Stimulated activated CD4-positive, alpha-beta T cell treated with anti-CD3 and anti-CD28 coated beads, Interleukin-12 subunit alpha, Interleukin-12 subunit beta, amount 100 ng/mL, for 4 hours (primary cell): ENCODE measurements at places on chromosomes 2 and 18.
A peak's percentile ranks its signal among the peaks of the same experiment; 100 is the strongest.

GRCh38 chr2:8620611-8621382, 61.1 kb upstream of the ID2 start:
- no peak for DNase-seq

- DNase-seq, result no peak
Observed at GRCh38 chr18:69400976-69401225, 213 bp downstream of the DOK6 start.

GRCh38 chr18:48184118-48184517, 225.1 kb downstream of the ZBTB7C start:
- DNase-seq, result no peak

GRCh38 chr2:196284866-196285557, 113.6 kb upstream of the STK17B start:
- DNase-seq, result no peak

DNA sequence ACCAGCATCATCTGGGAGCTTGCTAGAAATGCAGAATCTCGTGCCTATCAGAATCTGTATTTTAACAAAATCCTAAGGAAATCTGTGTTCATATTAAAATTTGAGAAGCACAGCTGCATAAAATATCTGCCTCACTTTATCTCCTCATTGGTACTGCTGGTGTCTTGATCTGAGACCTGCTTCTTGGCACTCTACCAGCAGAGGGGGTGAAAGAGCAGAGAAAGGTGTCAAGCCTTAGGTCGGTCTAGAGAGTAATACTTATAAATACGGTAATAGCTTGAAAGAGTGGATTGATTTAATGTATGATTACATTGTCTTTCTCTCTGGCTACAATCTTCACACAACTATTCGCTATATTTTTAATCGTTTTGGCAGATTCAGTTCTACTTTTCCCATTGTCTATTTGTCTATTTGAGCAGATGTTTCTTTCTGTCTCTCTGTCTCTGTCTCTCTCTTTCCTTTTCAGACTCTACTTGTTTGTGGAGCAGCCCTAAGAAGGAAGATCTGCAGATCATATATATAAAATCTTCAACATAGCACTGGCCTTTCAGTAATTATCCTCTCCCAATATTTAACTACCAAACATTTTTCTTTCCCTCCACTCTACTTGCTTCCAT, 1.7 kb upstream of the GCG start:
- peak; percentile 42 for DNase-seq

DNA sequence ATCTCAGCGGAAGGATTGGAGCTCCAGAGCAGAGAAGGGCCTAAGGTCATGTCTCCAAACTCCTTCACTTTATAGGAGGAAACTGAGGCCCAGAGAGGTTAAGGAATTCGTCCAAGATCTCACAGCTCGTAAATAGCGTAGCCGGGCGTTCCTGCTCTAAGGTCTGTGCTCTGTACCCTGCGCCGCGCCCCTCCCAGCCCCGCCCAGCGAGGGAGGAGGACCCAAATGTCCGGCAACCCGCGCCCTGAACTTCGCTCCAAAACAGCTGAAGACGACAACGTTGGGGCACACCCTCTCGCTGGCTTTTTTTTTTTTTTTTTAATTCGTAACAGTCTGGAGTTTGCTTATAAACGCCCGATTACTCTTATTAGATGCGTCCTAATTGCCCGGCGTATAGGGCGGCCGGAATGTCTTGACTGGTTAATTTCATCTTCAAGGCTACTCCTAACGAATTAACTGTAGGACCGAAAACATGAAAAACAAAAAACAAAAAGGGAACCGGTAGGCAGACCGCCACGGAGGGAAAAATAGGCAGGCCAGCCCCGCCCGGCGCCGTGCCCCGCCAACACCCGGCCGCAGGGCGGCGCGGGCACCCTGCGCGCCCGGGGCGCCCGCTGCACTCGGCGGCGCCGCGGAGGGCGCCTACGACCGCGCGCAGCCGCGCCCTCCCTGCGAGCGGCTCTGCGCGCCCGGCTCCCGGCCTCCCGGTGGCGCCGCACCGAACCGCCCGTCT, 928 bp upstream of the FOSL2 start:
- peak; percentile 58 for DNase-seq

DNA sequence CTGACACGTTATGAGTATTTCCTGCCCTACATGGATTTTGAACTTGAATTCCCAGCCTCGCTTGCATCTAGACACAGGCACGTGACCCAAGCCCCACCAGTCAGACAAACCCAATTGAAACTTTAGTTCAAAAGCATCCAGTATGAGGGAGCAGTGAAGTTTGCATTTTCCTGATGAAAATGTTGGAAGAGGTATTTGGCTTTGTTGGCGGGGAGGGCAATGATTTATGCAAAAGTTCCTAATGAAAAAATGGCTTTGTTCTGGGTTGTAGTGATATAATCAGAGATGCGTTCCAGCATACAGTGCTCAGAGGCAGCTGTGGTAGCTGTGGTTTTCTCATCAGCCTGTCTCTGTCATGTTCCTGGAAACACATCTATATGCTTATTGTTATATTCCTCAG, 36.8 kb upstream of the CPS1 start:
- DNase-seq, result no peak

- DNase-seq, result no peak
Observed at GRCh38 chr18:79064228-79064627, 5.0 kb upstream of the ATP9B start.

DNA sequence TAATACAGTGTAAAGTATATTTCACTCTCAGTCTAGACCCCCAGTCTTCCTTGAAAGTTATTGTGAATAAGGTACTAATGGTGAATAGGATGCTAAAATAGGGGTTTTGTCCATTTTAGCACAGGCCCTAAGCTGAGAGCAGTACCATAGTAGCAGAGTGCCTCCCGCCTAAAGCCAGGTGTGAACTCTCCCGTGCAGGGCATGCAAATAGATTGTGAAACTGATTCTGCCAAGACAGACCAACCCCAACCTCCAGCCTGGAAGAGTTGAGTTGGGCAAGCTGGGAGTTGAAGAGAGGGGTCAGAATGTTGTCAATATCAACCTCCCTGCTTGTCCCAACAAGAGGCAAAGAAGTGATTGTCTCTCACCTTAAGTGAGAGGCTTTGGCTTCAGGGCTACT, 97.4 kb upstream of the CYRIA start:
- no peak for DNase-seq

DNA sequence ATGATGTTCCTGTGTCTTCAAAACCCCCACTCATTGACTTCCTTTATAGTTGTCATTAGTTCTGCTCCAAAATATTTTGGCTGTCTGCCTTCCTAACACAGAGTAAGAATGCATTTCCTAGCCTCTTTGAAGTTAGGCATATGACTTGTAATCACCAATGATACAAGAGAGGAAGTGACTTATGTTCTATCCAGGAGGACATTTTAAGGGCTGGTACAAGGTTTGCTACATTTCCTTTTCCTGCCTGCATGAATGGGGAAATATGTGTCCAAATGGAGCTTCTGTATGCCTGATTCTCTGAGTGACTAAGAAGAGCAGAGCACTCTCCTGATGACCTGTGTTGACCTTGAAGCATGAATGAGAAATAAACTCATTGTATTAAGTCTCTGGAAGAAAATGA, 115.1 kb downstream of the PLCL1 start:
- DNase-seq, result no peak

DNA sequence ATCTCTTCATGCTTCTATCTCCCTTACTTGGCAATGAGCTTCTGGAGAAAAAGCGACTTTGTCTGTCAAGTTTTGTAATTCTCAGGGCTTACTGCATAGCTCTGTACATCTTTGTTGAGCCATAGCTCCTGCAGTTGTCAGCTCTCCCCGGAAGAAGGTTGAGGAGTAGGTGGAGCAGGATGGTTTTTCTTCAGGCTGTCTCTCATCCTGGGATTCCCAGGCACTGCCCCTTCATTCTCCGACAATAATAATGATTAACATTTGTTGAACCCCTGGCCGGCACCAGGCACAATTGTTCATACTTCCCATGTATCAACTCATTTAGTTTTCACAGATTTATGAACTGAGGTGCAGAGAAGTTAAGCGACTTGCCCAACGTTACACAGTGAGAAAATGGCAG, 23.5 kb upstream of the RHOB start:
- DNase-seq, result no peak

DNA sequence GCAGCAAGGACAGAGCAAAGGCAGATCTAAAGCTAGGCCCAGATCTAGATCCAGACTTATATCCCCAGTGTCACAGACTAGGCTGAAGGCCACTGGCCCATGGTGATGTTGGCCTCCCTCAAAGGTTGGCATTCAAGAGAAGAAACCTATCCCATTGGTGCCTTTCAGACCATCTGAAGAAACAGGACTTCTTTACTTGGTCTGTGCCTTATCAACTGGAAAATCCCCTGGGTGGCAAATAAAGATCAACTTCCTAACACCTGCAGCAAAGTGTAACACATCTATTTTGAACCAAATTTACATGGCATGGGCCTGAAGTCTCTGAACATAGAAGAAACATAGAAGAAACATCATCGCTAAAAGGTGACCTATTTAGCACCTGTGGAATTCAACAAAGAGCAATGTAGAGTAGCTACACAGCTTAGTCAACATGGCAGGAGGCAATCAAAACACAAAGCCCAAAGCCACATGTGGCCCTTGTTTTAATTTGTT, 35.8 kb downstream of the METTL4 start:
- no peak for DNase-seq

GRCh38 chr2:237721458-237721857, 77.1 kb upstream of the RBM44 start:
- no peak for DNase-seq

DNA sequence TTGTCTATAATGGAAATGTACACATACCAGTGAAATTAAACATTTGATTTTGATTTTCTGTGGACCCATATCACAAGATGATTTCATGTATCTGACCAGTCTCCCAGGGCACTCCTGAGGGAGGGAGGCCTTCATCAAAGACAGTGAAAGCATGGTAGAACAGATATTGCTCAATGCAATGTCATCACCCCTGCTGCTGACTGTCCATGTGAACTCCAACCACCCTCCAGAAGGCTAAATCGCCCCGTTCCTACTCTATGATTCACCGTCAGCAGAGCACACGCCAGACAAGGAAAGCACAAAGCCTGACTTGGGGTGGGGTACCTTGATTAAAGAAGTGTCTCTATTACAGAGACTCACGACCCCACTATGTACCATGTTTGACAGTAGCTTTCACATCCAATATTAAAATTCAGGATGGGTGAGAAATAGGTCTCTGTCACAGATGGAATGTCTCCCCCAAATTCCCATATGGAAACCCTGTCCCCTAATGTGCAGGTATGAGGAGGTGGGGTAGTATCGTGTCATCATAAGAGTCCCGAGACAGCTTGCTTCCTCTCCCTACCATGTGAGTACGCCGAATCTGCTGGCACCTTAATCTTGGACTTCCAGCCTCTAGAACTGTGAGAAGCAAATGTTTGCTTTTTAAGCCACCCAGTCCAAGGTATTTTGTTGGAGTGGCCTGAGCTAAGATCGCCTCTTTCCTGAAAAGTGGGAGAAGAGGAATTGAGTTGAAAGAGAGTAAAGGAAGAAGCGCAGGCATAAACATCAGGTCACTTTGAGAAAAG, 42.4 kb downstream of the CYB5A start:
- no peak for DNase-seq

DNA sequence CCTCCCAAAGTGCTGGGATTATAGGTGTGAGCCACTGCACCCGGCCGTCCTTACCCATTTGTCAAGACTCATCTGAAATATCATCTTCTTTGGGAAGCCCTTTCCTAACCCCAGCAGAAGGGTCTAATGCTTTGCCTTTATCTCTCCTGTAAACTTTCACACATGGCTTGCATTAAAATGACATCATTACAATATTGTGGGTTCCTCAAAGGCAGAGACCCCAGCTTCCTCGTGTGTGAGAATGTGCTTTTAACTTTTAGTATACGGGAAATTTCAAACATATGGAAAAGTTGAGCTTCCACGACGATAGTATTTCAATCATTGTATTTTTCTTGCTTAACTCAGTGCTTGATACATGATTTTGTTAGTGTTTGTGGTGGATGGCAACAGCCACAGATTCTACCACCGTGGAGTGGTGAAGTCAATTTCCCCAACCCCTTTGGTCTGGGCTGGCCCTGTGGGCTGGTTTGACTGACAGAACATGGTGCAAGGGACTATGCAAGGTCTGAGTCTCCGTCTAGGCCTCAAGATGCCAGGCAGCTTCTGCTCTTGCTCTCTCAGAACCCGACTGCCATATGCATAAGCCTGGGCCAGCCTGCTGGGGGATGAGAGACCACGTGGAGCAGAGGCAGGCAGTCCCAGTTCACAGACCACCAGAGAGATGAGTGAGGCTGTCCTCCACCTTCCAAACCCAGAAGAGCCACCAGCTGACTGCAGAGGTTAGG, 39.9 kb downstream of the NGEF start:
- DNase-seq, result no peak

DNA sequence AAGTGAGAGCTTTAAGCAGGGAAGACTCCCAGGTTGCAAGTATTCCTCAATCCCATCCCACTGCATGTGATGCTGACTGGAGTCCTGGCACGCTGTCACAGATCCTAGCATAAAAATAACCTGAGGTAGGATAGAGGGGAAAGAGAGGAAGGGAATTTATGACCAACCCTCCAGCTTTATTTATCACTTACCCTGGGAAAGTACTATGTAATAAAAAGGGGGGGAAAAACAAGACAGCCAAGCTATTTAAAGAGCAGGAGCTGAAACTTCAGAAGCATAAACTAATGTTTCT, 122.2 kb downstream of the SLC8A1 start:
- no peak for DNase-seq

- DNase-seq, result no peak
Observed at GRCh38 chr18:55833543-55833942, 245.6 kb upstream of the TCF4 start.

DNA sequence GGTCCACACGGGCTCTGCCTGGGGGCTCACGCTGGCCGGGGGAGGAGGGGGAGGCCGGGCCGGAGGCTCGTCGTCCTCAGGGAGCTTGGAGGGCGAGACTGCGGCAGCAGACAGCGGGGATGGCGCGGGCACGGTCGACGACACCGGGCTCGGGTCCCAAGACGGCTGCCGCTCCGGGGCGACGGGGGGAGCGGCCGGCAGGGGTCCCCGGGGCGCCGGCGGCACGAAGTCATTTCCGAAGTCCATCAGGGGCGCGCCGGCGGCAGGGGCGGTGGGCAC, 491 bp downstream of the RTN4 start:
- DNase-seq, result peak; percentile 26

DNA sequence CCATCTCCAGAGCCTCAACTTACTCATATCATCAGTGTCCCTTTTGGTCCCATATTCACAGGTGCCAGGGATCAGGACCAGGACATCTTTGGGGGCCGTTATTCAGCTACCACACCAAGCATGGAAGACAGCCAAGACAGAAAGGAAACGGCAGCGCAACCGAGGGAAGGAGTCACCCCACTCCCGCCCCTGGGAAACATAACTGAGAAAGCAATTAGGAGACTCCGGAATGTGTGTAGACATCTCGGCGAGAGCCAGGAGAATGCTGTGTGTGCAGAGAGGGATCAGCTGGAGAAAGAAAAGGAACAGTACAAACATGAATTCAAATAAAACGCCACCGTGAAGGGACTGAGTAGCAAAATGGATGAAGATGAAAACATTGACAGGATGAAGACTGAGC, 13.4 kb upstream of the BOK start:
- DNase-seq, result no peak

GRCh38 chr2:128661311-128661710, 342.6 kb upstream of the HS6ST1 start:
- no peak for DNase-seq

GRCh38 chr2:129799036-129799958, 180.2 kb upstream of the RAB6C start:
- DNase-seq, result no peak

GRCh38 chr2:226905718-226906117, 69.9 kb downstream of the RHBDD1 start:
- DNase-seq, result no peak

GRCh38 chr2:119879502-119879901, 119.8 kb downstream of the PTPN4 start:
- no peak for DNase-seq

GRCh38 chr2:217892560-217892959, 110.2 kb downstream of the TNS1 start:
- DNase-seq, result no peak

GRCh38 chr2:46298522-46299353, 1.5 kb downstream of the EPAS1 start:
- peak; percentile 20 for DNase-seq
